ENCODE measurements at places on chromosomes 5 and 9. TPM values are rescaled to one million over a fixed set of nuclear protein-coding genes. Genes with fewer than 3 reads are reported as not detected.
A peak's percentile ranks its signal among the peaks of the same experiment; 100 is the strongest.

DNA sequence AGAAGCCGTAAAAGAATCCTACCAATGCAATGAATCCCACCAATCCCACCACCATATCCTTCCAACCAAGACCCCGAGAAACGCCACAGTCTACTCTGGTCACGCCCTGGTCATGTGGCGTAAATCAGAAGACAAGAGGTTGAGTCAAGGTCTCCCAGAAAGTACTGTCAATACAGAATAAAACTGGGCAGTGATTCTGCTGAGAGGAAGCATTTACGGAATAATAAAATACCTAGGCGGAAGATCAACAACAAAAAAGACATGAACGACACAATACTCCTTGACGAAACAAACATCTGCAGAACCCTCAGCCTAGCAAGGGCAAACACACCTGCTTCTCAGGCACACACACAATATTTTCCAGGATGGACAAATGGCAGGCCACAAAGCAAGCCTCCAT, 62.8 kb downstream of the GOLM1 start:
- no peak for DNase-seq

DNA sequence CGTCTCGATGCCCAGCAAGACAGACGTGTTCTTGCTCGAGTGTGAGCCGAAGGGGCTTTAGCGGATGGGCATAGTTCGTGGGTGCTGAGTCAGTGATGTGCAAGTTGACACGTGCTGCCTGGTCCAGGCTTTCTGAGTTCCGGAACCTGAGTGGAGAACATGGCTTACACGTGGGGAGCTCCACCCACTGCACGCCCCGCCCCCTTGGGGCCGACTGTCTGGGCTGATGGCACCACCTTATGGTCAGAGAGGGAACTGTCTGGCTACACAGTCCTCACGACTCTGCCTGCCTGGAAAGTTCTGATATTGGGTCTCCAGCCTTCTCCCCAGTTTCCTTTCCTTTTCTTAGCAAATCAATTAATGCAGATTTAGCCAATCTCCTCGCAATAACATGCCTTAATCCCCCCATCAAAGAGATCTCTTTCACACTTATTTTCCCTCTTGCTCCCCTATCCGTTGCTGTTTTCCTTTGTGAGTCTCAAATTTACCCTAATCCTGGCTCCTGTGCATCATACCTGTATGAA, 3.8 kb upstream of the STC2 start:
- DNase-seq: peak; percentile 83

DNA sequence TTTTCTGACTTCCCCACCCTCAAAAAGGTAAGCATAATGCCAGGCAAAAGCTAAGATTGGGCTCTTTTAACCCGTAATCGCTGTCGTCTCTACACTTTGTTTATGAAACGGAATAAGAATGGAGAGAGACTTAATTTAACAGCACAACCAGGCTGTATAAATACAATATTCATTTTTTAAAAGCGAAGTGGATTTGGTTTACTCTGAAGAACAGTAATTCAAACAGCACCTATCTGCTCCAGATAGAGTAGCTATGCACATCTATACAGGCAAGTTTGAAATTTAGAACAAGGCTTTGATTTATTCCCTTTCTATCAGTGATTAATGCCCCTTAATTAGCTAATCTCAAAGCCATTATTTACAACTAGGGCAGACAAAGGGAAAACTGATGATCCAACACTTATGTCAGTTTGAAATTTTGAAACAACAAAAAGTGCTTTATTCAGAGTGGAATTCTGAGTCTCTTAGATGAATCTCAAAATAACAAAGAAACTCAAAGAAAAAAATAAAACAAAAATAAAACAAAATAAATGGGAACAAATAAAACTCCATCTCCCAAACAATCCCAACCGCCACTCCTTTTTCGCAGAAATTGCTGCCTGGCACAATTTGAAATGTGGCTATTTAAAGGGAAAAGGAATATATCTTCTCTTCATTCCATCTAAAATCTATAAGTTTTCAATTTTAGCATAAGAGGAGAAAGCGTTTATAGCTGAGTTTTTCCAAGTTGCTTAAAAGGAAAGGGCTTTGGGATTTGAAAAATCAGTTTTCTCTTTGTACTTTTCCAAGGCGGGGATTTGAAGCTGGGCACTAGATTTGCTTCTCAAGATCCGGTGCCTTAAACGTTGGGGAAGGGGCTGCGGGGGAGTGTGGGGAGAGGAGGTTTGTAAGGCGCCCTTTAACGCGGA, 298.6 kb downstream of the PARP8 start:
- no peak for DNase-seq

CTSL gene
- 57.0 TPM for total RNA-seq

GRCh38 chr5:94180761-94181160, 437.6 kb downstream of the KIAA0825 start:
- DNase-seq: no peak

DNA sequence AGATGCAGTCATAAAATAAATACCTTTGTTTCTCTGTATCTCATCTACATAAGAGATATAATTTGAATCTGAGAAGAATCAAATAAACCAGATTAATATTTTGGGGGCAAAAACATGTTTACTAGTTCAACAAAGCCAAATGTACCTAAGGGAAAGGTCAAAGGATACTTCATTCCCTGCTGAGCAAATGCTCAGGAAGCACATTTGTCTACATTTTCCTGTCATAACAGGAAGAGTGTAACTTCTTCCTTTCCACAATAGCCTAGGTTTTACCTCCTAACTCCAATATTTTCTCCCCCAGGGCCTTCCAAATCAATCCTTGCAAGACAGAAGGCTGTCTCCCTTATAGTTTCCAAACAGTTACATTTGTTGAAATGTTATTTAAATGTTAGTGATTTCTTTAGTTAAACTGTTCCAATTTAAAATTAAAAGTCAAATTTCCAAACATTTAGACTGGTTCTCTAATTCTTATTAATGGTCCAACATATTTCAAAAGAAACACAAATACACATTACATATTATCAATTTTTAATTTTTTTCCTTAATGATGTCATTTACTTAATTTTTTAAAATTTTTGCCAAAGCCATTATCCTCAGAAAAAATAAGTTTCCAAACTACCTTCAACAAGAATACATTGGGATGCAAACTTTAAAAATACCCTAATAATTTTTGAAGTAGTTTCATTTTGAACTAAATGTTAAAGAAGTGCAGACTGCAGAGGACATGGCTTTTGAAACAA, 67.8 kb downstream of the MEF2C start:
- DNase-seq: no peak

PHF24 gene
- not detected for total RNA-seq

- no peak for DNase-seq
These were observed 2.1 kb upstream of the HAND1 start for GRCh38 chr5:154479944-154480750.

All from IMR-90 (cell line).